Natural killer cell treated with Interleukin-12 subunit alpha and Interleukin-12 subunit beta and Interleukin-15 and Interleukin-18, amount 100 ng/mL, for 72 hours (primary cell): ENCODE measurements at places on chromosomes 16 and 17. TPM values are rescaled to one million over a fixed set of nuclear protein-coding genes. Genes with fewer than 3 reads are reported as not detected.

- H3K4me3 ChIP-seq: peak overlapping the region; percentile 42
- H3K27ac ChIP-seq: peak overlapping the region; percentile 85
- H3K36me3 ChIP-seq: no peaks in the 10 kb centered on the region
- peaks cover 52% of the 10 kb centered on the region for H3K4me1 ChIP-seq
- no peak for DNase-seq
Observed at GRCh38 chr17:17402558-17402957, 74.2 kb upstream of the MED9 start.

DNA sequence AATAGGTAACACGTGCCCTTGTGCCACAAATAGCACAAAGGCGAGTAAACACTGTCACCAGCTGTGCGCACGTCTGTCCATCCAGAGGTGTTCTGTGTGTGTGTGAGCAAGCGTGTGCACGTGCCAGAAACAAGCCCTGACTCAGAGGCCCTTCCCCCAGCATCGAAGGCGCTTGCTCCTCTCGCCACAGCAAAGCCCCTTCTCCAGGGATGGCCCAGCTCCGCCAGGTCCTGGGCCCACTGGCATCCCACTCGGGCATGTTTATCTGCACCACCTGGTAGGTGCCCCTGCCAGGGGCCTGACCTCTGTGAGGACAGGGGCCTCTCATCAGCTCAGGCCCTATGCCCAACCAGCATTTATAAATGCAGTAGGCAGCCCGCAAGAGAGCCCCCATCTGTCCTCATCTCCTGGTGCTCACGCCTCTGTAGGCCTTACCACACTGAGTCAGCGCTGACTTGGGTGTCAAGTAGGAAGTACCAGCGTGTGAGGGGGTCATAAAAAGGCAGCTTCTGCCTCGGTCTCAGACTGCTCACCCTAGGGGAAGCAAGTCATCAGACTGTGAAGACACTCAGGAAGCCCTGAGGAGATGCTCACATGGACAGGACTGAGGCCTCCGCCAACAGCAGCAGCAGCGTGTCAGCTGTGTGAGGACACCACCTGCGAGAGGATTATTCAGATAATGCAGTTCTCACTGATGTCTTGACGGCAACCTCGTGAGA is 10.8 kb downstream of the TMEM235 start:
- peaks cover 19% of the 10 kb centered on the region for H3K4me1 ChIP-seq
- no peaks in the 10 kb centered on the region for H3K27me3 ChIP-seq
- H3K27ac ChIP-seq: peak overlapping the region; percentile 80
- H3K36me3 ChIP-seq: no peaks in the 10 kb centered on the region
- H3K4me3 ChIP-seq: no peak overlapping the region
- DNase-seq: peak; percentile 81

- H3K4me3 ChIP-seq: no peak overlapping the region
- H3K36me3 ChIP-seq: peaks cover 21% of the 10 kb centered on the region
- H3K27me3 ChIP-seq: peaks cover 33% of the 10 kb centered on the region
- no peak for DNase-seq
Observed at GRCh38 chr17:15777297-15777696, 45.2 kb downstream of the TBC1D26 start.

- H3K4me1 ChIP-seq: peaks cover 46% of the 10 kb centered on the region
- DNase-seq: no peak
- peak overlapping the region; percentile 97 for H3K4me3 ChIP-seq
Observed at GRCh38 chr17:48583708-48584222, 5.6 kb upstream of the HOXB4 start.

STAT5B gene
- 209 TPM for total RNA-seq

NPIPB2 gene
- 19.9 TPM for total RNA-seq
